ENCODE measurements at places on chromosomes 1 and 21.

- DNase-seq, result no peak
Observed at GRCh38 chr1:246145900-246146299, 361.2 kb downstream of the SMYD3 start.

DNA sequence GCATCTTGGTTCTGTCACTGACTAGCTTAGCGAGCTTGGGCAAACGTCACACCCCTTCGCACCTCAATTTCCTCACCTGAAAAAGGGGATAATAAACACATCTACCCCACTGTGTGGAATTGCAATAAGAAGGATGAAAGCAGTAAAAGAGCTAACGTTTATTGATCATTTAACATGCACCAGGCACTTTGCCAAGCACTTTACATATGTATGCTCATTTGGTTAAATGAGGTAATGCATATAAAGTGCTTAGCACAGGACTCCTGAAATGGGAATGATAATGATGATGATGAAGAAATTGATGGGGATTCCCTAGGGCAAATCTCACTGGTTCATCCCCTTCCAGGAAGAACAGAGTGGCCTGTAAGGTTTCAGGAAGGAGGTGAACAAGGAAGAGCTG is 4.8 kb downstream of the NKAIN1 start:
- DNase-seq, result no peak

DNA sequence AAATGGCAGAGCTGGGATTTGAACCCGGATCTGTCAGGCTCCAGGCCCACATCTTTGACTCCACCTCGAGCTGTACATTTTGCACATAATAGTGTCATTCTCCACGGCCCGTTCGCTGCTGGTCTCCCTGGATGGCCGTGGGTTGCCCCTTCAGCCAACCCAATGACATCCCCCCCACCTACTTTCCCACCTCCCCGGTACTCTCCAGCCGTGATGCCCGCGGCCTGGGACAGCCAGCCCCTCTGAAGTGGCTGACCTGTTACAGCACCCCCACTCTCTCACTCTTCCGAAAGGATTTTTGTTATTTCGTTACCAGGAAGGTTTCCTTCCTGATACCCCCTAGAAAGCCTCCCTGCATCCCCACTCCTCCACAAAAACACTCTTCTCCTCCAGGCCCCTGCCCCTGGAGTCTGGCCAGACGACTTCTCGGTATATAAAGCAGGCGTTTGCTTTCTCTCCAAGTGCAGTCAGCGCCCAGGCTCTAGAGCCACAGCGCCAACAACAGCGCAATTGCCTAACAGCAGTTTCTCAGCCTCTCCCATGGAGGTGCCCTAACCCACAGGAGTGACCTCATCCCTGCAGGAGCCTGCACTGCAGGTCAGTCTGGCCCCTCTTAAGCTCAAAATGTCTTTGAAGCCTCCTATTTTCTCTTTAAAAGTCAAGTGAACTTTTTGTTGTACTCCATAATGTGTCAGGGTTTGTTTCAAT is 14.5 kb upstream of the GJB5 start:
- DNase-seq, result no peak

GRCh38 chr1:59747420-59748024 is 67.2 kb upstream of the HOOK1 start:
- no peak for DNase-seq

DNA sequence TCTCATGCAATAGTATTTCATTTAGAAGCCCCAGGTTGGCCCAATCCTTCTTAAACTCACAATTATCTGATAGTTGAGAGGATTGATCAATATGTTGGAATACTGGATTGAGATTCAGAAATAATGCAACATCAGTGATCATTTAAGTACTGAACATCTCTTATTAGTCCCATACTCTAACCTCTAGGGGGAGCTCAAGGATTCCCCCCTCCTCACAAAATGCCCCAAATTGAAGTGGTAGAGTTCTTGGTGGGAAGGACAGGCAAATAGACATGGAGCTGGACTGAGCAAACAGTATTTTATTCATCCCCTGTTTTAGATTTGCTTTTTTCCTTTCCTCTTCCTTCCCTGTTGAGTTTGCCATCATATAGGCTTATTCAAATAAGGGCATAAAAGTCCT is 62.8 kb downstream of the NGF start:
- no peak for DNase-seq

DNA sequence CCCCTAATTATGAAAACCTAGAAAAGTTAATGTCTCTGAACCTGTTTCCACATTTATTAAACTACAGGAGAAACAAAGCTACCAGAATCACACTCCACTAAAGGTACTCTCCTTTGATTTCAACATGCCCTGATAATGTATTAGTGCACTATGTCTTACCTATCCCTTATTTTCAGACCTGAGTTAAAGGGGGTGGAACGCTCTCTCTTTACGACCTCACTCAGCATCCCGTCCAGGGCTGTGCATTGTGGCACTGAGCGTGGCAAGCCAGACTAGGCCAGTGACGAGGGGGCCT is 678 bp downstream of the LSM10 start:
- no peak for DNase-seq

DNA sequence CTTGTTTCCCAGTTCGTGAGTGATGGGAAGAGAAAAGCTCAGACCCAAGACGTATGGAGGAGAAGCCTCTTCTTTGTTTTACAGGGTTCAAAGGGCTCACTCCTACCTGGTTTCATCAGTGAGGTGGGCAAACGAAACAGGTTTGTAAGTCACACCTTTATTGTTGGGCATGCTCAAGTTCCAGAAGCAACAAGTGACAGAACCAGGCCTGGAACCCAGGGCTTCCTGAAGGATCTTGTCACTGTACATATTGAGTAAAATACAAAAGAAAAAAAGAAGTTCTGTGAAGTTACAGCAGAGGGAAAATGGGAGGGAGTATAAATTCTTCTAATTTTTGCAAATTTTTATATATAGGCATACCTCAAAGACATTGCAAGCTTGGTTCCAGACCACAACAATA is 320.9 kb upstream of the PROX1 start:
- DNase-seq, result no peak

DNA sequence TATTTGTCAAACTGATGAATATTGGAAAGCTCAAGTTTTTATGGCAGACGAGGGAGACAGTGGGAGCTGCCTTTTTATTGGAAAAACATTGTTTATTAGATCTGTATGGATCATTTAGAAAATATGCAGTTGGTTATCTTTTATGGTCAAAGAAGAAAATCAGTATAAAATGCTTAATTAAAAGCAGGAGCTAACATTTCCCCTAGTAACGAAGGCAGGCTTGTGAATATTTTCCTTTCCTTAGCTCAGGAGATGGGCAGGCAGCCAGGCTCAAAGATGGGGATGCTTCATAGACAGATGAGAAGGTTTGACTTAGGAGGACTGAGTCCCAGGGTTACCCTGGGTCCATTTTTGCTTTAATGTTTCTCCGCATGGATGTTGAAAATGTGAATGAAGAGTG is 26.0 kb downstream of the ROR1 start:
- DNase-seq, result no peak

DNA sequence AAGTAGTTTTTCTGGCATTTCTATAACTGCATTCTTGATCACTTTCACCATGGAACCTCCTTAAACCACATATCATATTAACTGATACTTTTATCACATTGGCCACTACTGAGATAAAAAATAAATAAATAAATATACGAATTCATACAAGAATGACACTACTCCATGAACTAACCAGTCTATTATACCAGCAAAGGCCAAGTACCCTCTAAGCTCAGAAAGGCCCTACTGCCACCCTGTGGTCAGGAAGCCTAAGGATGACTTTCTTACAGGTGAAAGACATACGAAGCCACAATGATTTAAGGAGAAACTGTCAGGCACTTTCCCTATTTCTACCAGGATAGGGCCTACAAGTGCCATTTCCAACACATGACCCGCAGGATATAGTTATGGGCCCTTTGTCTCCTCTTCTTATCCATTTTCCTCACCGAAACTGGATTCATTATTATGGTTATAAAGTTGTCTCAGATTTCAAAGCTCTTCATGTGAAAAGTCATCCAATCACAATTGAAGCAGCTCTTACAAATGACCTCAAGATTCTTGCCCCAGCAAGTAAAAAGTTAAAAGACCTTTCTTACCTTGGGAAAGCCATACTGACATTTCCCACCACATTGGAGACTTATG is 23.9 kb downstream of the DNAJC8 start:
- DNase-seq, result peak; percentile 23

GRCh38 chr1:92972409-92973129 is 11.3 kb upstream of the DIPK1A start:
- DNase-seq, result no peak

DNA sequence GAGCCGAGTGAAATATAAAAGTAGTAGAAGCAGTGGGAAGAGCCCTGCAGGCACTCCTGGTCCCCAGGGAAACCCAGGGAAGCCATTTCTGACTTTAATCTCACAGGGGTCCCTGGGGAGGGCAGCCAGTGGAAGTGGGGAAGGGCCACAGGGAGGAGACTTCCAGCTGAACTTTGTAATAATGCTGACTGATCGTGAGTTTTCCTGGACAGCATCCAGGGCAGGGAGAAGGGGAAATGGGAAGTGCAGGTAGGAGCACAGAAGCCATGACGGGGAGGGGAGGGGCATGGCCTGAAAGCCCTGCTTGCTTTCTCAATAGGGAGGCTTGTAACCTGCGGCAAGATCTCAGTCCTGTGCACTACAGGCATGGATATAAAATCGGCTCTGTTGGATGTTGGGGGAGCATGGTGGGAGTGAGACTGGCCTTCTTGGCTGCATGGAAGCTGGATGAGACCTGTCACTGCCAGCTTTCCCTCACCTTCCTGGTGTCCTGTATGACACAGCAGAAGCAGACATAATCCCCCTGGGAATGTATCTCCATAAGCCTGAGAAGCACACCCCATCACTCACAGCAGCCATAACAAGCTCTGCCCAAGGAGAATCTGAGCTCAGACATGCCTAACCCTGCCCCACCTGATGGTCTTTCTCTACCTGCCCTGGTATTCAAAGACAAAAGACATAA is 15.1 kb upstream of the MX1 start:
- DNase-seq, result no peak

DNA sequence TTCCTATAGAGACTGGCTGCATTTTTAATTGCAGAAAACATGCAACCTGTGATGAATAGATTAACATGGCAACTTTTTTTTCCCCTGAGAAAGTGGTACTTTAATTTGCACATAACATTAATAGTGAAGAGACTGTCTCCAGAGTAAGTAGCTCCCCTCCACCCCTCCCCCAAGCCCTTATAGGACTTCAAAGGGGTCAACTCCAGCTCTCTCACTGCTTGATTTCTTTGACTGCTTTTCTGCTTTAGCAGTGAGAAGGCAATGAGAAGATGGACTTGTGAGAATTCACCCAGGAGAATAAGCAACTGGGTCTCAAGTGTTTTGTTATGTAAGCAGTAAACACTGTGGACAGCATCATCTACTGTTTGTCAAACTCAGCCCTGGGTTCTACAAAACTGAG is 355.0 kb downstream of the CAMTA1 start:
- DNase-seq, result no peak

DNA sequence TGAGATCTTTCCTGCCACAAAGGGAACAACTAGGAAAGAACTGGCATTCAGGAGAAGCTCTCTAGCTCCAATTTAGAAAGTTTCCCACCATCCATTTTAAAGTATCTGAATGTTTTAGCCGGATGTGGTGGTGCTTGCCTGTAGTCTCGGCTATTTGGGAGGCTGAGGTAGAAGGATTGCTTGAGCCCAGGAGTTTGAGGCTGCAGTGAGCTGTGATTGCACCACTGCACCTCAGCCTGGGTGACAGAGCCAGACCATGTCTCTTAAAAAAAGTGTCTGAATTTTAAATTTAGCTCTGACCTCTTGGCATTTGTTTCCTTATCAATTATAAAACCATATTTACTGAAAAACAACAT is 67.2 kb downstream of the RPAP2 start:
- DNase-seq, result no peak

- DNase-seq, result no peak
Observed at GRCh38 chr21:35048706-35049617, at the start of gene RUNX1. RUNX1 (minus strand) TSS chr21:35049302.

GRCh38 chr1:61050541-61051442 is 31.6 kb upstream of the NFIA start:
- DNase-seq, result no peak

- DNase-seq, result no peak
Observed at GRCh38 chr1:3733094-3733882, 19.0 kb upstream of the CCDC27 start.

DNA sequence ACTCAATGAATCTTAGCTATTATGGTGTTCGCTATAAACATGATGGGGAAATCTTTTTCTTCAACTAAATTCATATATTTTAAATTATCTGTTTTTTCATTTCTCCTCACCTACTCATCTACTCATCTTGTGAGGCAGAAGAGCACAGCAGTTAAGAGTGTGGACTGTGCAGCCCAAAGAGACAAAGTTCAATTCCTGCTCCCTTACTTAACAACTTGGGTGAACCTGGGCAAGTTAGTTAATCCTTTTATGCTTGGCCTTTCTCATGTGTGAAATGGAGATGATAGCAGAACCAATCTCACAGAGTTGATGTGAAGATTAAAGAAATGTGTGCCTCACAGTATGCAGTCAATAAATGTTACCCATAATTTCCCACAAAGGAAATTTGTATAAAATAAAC is 168.2 kb downstream of the GPATCH2 start:
- DNase-seq, result no peak

DNA sequence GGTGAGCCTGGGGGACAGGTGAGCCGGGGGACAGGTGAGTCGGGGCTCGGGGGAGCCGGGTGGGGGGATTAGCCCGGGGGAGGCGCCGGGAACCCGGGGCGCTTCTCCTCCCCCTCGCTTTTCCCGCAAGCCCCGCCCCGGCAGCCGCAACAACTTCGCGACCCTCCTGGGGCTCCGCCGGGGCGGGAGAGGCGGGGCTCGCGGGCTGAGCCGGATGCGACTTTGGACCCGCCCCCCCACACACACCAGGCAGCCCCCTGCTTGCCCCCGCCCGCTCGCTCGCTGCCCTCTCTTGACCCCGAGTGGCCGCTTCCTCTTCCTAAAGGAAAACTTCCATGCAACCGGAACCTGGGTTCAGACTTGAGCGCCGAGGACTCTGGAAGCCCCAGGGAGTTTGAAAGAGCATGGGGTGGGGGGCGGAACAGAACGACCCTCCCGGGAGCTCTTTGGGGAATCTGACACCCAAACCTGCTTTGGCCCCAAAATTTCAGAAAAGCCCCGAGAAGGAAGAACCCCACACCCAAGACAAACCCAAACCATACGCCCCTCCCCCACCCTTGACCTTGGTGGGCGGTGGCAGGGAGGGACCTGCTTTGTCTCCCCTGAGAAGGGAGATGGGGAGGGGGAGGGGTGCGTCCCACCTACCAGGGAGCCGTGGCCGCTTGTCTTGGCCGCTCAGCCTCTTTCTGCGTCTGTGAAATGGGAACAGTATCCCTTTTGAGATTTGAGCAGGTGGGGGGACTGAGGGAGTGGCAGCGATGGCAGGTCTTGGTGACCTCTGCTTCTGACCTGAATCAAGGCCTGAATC is 550 bp downstream of the ARHGEF16 start:
- DNase-seq, result no peak

GRCh38 chr1:111570781-111571181 is 48.8 kb upstream of the RAP1A start:
- DNase-seq, result no peak
